ENCODE measurements at places on chromosomes 11 and 22.

- DNase-seq = no peak
Observed at GRCh38 chr11:132549561-132549960, 982.7 kb downstream of the OPCML start.

DNA sequence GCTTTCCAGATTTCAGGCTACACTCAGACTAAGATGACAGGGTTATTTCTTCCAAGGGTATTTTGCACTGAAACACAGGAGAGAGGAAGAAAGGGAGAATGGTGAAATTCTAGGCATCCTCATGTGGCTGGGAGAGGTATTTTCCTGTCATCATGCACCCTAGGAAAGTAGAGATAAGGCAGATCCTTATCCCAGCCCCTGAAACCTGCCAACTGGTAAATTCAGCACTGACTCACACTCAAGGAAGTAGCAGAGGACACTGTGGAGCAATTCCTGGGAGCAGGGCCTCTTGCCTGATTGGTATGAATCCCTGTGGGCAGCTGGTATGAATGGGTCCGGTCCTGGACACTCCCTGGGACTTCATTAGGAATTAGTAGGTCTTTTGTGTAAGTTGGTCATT is 37.6 kb upstream of the SLC5A1 start:
- no peak for DNase-seq

DNA sequence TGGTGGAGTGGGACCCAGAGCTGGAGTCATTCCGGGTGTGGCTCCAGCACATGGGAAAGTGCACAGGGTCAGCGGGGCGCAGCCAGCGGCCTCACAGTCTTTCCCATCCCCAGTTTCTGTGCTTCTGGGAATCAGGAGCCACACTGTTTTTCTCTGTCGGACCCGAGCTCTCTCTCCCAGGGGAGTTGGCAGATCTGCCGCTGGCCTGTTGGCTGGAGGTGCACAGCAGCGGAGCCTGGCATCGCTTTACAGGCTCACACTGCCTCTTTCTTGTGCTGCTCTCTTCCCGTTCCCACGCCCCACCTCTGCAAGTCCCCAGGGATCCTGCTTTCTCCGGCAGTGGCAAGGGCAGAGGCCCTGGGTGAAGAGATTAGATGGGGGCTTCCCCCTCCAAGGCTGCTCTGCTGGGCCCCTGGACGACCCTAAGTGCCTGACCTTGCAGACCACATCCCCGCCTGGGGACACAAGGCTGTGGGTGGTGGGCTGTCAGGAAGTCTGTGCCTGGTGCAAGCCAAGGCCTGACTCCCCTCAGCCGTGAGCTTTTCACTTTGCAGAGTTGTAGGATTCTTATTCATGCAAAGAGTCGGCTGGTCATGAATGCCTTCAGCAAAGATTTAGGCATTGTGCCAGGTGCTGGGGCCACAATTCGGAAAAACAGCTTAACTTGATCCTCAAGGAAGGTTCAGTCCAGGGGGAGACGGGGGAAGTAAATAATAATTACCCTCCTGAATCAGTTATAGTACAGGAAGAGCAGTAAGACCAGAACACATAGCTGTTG is 116.3 kb downstream of the TIMP3 start:
- no peak for DNase-seq

GRCh38 chr11:95375886-95376285 is 144.9 kb upstream of the SESN3 start:
- peak; percentile 82 for DNase-seq

- no peak for DNase-seq
Observed at GRCh38 chr22:36715647-36716046, 12.1 kb upstream of the CACNG2 start.

GRCh38 chr22:22752556-22753477 is 108.4 kb downstream of the GGTLC2 start:
- peak; percentile 93 for DNase-seq
